MCF 10A (cell line): ENCODE measurements at places on chromosomes 12 and 14. TPM values are rescaled to one million over a fixed set of nuclear protein-coding genes. Genes with fewer than 3 reads are reported as not detected.

- H3K4me1 ChIP-seq: peaks cover 51% of the 10 kb centered on the region
- no peak for DNase-seq
- peak overlapping the region; percentile 38 for H3K4me3 ChIP-seq
- peaks cover 14% of the 10 kb centered on the region for H3K36me3 ChIP-seq
- H3K27me3 ChIP-seq: no peaks in the 10 kb centered on the region
These were observed 149.5 kb downstream of the PRKCH start for GRCh38 chr14:61470961-61471293.

DNA sequence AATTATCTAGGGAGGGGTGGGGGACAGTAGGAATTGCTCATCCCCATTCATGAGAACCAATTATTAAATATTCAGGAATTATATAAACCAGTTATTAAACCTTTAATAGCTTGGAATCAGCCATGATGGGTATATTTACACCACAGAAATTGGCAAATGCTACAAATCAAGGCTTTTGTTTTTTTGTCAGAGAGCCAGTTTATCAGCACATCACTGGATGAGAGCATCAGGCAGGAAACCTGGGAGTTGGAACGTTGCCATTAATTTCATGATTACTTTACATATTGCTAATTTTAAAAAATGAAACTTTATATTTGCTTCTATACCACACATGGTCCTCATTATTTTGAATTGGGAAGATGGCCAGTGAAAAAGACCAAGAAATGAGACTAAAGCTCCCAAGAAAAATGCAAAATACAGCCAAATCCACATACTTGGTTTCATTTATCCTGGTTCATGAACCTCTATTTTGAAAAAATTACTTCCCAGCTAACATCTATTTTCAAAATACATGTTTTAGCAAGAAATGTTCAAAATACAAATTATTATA lies 48.4 kb downstream of the ATL1 start:
- H3K36me3 ChIP-seq: no peaks in the 10 kb centered on the region
- peak; percentile 4 for DNase-seq
- no peak overlapping the region for H3K4me3 ChIP-seq

- no peaks in the 10 kb centered on the region for H3K27me3 ChIP-seq
- H3K4me1 ChIP-seq: no peaks in the 10 kb centered on the region
- no peak for DNase-seq
- H3K36me3 ChIP-seq: peaks cover 2% of the 10 kb centered on the region
- no peak overlapping the region for H3K4me3 ChIP-seq
- H3K27ac ChIP-seq: no peak overlapping the region
These were observed 145.7 kb upstream of the ALG10 start for GRCh38 chr12:33876618-33877017.

DNA sequence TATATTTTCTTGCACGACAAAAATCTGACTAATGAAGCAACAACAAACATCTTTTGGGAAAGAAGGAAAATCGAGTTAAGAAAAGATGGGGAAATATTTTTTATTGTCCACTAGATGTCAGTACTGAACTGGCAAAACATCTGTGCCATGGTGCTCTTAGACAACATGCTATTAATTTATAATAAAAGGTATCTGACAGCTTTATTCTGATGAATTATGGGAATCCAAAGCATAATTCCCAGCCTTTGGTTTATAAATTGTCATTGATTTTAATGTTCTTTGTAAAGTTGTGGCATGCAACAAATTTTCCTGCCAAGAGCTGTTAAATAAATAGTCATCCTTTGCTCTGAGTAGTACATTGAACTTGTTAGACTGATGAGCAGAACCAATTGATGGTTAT lies 231.2 kb downstream of the ETNK1 start:
- H3K27ac ChIP-seq: no peak overlapping the region
- peaks cover 26% of the 10 kb centered on the region for H3K4me1 ChIP-seq
- no peaks in the 10 kb centered on the region for H3K36me3 ChIP-seq
- peaks cover 12% of the 10 kb centered on the region for H3K27me3 ChIP-seq

DNA sequence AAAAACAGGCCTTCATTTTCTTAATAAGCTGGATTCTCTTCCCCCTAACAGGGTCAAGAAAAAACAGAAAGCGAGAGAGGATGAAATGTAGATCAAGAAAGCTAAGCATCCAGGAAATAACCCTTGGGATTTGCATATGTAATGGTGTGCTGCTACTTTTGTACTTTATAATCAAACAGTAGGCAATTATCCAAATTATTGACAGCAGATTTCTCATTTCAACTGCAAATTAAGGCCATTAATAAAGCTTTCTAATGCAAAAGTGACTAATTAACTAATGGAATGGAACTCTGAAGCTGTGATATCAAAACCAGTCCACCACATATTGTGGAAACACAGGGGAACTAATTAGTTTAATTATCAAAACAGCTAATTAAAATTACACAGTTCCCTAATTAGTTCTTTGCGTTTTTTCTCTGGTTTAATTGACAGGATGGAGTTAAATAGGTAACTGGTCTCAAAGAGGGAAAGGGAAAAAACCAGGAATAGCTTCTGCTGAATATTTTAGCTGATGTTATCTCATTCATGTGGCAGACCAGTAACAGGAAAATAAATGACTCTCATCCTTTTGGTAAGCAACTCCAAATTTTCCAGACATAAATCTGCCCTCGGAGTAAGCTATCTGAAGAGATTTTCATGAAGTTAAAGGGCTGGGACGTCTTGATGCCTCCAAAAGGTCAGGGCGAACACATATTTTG lies 182.7 kb upstream of the LMO3 start:
- no peaks in the 10 kb centered on the region for H3K4me1 ChIP-seq
- H3K36me3 ChIP-seq: no peaks in the 10 kb centered on the region
- H3K27me3 ChIP-seq: no peaks in the 10 kb centered on the region
- H3K4me3 ChIP-seq: no peak overlapping the region

GRCh38 chr12:122088179-122088810 lies 9.7 kb downstream of the MLXIP start:
- no peak overlapping the region for H3K27ac ChIP-seq
- no peaks in the 10 kb centered on the region for H3K27me3 ChIP-seq
- no peak for DNase-seq
- no peak overlapping the region for H3K4me3 ChIP-seq
- H3K4me1 ChIP-seq: peaks cover 7% of the 10 kb centered on the region

DNA sequence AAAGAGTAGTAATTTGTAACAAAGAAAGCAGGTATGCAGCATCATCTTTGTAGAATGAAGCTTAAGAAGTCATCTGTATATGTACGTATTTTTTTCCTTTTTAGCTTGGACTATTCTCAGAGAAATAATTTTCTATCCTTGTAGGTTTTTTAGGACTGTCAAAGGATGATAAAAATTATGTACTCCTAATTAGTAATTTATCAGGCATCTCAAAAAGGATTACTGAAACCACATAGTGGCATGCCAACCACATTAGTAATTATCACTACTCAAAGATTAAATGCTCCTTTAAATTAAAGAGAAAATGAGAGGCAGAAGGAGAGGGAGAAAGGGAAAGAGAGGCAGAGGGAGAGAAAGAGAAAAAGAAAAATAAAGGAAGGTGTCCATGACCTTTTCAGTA lies 17.3 kb downstream of the TTC8 start:
- H3K27me3 ChIP-seq: no peaks in the 10 kb centered on the region
- peaks cover 19% of the 10 kb centered on the region for H3K4me1 ChIP-seq
- no peak for DNase-seq
- no peak overlapping the region for H3K4me3 ChIP-seq

DNA sequence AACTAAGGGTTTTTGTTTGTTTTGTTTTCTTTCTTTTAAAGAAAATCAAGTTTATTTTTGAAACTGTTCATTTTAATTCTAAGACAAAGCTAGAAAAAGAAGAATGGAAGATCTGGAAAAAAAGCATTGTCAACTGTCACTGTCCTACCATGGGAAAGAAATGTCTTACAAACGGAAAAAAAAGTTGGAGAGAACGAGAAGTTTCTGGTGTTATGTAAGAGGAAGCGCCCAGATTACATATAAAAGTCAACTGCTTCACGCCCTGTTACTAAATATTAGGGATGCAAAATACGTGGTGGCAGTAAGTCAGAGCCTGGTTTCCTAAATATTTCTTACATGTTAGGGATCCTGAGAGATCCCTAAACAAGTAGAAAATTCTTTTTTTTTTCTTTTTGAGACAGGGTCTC lies 14.3 kb upstream of the FBXL14 start:
- H3K4me1 ChIP-seq: peaks cover 26% of the 10 kb centered on the region
- no peak for DNase-seq
- H3K27me3 ChIP-seq: no peaks in the 10 kb centered on the region
- no peak overlapping the region for H3K27ac ChIP-seq

GRCh38 chr14:55212634-55213033 lies 21.2 kb upstream of the DLGAP5 start:
- peak overlapping the region; percentile 16 for H3K4me3 ChIP-seq
- H3K27me3 ChIP-seq: no peaks in the 10 kb centered on the region
- DNase-seq: peak; percentile 82
- no peaks in the 10 kb centered on the region for H3K36me3 ChIP-seq
- H3K27ac ChIP-seq: peak overlapping the region; percentile 87
- peaks cover 14% of the 10 kb centered on the region for H3K4me1 ChIP-seq

DNA sequence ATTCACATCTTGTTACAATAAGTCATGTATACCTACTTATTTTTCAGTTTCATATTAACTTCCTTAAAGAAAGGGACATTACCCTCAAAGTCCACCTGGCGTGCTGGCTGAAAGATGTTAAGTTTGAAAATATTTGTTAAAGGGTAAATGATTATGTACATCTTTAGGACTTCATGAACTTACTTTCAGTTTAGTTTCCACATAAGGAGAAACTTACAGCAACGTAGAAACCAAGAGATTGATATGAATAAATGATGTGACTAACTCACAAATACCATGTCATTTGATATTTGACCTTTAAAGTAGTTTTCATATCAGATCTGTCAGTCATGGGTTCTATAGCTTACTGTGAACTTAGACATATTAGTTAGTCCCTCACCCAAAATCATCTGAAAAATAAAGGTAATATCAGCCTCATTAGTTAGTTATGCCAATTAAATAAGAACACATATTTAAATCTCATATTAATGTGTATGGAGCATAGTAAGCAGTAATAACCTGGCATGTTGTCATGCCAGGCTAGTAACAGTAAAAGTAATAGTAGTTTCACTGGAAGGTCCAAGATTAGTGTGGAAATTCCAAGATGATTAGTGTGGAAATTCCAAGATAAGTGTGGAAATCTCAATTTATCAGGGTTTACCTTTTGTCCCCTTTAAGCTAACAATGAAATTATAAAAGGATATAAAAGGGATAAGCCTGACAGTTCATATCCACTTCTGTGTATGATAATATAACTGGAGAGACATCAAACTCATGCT lies 1.9 kb upstream of the CLEC2D start:
- peak overlapping the region; percentile 66 for H3K27ac ChIP-seq
- no peak for DNase-seq
- peaks cover 16% of the 10 kb centered on the region for H3K4me1 ChIP-seq
- H3K27me3 ChIP-seq: no peaks in the 10 kb centered on the region

- DNase-seq: no peak
- H3K27me3 ChIP-seq: peaks cover 54% of the 10 kb centered on the region
- H3K27ac ChIP-seq: no peak overlapping the region
- H3K4me3 ChIP-seq: no peak overlapping the region
- no peaks in the 10 kb centered on the region for H3K36me3 ChIP-seq
- no peaks in the 10 kb centered on the region for H3K4me1 ChIP-seq
These were observed 63.5 kb upstream of the C14orf180 start for GRCh38 chr14:104515811-104516780.

DNA sequence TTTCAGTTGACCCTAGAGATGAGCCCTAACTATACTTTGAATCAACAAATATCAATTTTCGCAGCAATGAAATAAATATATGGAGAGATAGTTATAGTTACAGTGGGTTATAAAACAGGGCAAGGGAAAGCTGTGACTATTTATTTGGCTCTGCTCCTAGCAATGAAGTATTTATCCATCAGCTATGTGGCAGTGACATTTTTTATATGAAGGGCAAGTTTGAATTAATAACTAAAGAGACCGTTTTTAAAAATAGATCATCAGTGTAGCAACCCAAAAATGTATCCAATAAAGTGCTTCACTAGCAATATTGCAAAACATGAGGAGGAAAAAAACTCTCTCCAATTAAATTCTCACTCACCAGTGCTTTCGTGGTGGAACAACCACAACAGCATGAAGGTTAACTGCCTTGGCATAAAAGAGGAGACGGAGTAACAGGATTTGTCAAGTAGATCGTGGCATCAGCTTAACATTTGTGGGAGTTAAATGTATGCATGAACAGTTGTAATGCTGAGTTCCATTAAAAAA lies 58.1 kb upstream of the NUDT4 start:
- no peak for DNase-seq
- peak overlapping the region; percentile 8 for H3K27ac ChIP-seq
- H3K4me3 ChIP-seq: no peak overlapping the region
- H3K36me3 ChIP-seq: peaks cover 6% of the 10 kb centered on the region

DNA sequence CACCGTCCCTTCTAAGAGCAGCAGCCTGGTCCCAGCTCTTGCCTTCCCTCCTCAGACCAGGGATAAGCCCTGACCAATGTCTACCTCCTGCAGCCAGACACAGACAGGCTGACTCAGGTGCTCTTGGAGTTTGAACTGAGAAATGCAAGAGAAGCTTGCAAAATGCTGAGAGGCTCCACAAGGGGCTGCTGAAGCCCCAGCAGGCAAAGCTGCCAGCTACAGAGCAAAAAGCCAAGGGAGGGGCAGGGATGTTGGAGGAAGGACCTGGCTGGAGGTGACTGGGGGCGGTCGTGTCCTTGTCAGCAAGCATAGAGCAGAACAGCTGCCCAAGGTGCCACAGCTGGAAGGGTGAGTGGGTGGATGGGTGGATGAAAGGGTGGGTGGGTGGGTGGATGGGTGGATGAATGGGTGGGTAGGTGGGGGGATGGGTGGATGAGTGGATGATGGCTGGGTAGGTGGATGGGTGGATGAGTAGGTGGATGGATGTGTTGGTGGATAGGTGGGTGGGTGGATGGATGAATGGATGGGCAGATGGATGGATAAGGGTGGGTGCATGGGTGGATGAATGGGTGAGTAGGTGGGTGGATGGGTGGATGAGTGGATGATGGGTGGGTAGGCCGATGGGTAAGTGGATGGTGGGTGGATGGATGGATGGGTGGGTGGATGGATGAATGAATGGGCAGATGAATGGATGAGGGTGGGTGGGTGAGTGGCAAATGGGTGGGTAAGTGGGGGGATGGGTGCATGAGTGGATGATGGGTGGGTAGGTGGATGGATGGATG lies 4.0 kb upstream of the INF2 start:
- peaks cover 50% of the 10 kb centered on the region for H3K4me1 ChIP-seq
- no peak overlapping the region for H3K4me3 ChIP-seq
- DNase-seq: peak; percentile 30
- H3K27ac ChIP-seq: no peak overlapping the region

DNA sequence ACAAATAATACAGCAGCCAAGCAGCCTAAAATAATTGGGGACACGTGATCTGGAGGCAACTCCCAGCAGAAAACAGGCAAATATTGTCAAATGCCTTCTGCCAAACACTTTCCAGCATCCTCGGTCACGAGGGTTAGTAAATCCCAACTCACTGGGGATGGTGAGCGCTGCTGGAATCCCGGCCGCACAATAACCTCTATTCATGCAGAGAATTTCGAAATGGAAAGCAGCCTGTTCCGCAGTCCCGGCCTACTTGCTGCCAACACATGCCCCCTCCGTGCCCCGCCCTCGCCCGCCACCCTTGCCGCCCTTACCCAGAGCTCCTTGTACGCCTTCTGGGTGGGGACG lies 62.2 kb downstream of the RFX4 start:
- no peaks in the 10 kb centered on the region for H3K36me3 ChIP-seq
- peaks cover 4% of the 10 kb centered on the region for H3K4me1 ChIP-seq
- H3K27ac ChIP-seq: no peak overlapping the region
- DNase-seq: peak; percentile 17
- H3K4me3 ChIP-seq: no peak overlapping the region

- no peak for DNase-seq
- H3K4me3 ChIP-seq: no peak overlapping the region
- peaks cover 17% of the 10 kb centered on the region for H3K4me1 ChIP-seq
These were observed 383.2 kb upstream of the ATP2B1 start for GRCh38 chr12:90091809-90092208.

The OTX2 gene
- not detected in 2 replicates for total RNA-seq

The SOAT2 gene
- not detected in 2 replicates for total RNA-seq

The TUBA1B gene
- total RNA-seq: 282 and 369 TPM in 2 replicates

The SERPINA1 gene
- 38.1 and 42.5 TPM in 2 replicates for total RNA-seq

The OR4E2 gene
- total RNA-seq: not detected in 2 replicates

The CD163 gene
- total RNA-seq: not detected in 2 replicates

The TC2N gene
- total RNA-seq: 11.8 and 12.6 TPM in 2 replicates
